ENCODE measurements at places on chromosomes 4 and X.

DNA sequence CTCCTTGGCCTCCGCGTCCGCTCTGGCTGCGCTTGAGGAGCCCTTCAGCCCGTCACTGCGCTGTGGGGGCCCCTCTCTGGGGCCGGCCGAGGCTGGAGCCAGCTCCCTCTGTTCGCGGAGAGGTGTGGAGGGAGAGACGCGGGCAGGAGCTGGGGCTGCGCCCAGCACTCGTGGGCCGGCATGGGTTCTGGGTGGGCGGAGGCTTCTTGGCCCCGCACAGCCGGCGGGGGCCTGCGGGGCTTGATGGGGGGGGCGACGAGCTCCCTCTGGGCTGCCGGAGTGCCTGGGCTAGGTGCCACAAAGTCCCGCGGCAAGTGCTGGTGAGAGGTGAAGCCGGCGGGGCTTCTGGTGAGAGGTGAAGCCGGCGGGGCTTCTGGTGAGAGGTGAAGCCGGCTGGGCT, 61.9 kb downstream of the ANKRD50 start:
- DNase-seq = no peak

GRCh38 chr4:14428125-14428524, 574.2 kb upstream of the CPEB2 start:
- DNase-seq = no peak

GRCh38 chr4:168633064-168633463, 136.2 kb downstream of the PALLD start:
- DNase-seq = no peak

GRCh38 chr4:38132107-38132673, 172.0 kb downstream of the PTTG2 start:
- DNase-seq = peak; percentile 24

GRCh38 chrX:41025926-41026701, 59.1 kb upstream of the USP9X start:
- DNase-seq = no peak

DNA sequence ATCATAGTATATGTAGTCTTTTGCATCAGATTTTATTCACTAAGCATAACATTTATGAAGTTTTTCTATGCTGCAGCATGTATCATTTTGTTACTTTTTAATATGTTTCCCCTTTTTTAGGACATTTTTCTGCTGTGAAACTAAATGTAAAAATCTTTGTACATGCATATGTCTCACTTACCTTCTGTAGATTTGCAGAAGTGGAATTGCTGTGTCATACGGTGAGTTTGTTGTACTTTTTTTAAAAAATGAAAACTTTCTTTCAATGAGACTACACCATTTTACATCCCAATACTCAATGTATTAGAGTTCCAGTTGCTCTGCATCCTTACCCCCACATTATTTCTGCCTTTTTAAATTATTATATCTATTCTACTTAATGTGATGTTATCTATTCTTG, 868.9 kb downstream of the PDHA2 start:
- no peak for DNase-seq

DNA sequence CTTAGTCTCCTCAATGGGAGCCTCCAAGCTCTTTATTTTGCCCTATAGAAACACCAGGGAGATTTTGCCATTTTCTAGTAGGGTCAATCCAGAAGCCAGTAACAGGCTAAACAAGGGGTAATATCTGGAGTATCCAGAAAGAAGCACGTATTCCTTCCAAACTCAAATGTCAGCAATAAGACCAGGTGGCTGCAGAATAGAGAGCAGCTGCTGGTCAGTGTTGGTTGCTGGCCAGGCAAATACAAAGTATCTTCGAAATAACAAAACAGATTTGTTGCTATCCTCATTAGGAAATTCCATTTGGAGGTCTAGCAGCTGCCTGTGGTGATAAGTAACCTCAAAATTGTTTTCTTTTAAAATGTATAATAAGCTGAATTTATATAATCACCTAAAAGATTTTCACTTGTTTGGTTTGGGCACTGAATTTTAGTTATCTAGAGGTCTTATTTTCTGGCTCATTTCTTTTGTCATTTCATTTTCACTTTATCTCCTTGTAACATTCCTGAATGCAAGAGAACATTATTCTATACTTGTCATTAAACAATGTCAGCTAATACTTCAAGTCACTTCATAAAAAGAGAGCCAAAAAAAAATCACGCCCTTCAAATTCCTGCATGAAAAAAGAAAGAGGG, 320.6 kb downstream of the DTHD1 start:
- DNase-seq = no peak

DNA sequence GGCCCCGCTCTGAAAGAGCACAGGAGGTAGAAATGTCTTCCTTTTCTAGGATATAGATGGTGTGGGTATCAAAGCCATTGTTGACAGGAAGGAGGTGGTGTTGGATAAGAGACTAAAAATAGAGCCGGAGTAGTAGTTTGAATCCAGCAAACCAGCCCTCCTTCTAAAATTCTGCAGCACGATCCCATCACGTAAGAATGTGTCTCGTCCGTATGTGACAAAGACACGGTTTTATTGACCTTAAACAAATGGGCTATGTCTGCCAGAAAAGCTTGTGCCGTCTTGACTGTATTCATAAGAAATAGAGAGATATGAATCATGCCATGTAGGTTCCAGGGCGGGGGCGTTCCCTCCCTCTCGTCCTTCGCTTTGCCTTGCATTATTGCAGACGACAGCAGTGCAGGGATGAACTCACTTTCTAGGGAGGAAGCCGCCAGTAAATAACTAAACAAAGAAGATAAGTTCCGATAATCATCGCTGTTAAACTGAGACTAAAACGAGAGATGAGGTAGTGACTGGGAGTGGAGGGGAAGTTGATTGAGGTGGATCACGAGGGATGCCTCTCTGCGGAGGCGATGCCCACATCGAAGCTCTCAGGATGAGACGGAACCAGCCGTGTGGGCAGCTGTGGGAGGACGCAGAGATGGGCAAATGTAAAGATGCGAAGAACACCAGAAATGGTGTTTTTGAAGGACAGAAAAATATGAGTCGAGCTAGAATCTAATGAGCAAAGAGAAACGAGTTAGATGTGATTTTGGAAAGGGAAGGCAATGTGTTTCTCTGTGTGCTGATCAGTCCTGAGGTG, 3.4 kb downstream of the TENM3 start:
- no peak for DNase-seq

DNA sequence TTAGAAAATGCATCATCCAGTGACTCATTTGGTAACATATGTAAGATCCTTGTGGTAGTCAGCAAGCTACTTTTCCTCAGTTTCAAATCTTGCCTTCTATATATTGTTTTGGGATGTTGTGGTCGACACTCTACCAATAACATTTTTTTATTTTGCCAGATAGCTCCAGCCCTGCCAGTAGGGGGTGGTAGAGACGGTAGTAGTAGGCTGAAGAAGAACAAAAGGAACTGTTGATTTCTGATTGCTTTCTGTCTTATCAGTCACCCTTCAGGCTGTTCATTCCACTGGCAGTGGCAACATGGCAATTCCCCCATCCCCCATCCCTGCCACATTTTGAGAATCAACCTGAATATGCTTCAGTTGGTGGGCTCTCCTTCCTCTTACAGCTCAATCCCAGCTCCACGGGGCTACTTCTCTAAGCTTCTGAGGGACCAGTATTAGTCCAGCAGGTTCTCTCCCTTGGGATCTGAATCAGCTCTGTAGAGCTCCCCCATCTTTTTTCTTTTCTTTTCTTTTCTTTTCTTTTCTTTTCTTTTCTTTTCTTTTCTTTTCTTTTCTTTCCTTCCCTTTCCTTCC, 171.5 kb upstream of the VEGFC start:
- DNase-seq = no peak

DNA sequence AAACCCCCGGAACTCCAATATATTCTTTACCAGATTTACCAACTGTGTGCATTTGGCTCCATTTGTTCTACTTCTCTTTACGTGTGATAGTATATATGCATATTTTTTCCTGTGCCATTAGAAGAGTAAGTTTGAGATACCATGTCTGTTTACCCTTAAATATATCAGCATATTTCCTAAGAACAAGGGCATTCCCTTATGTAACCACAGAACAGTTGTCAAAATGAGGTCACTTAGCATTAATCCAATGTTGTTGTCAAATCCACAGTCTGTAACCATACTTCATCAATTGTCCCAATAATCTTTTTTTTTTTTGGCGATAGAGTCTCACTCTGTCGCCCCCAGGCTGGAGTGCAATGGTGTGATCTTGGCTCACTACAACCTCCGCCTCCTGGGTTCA, 55.2 kb downstream of the TBC1D14 start:
- no peak for DNase-seq

DNA sequence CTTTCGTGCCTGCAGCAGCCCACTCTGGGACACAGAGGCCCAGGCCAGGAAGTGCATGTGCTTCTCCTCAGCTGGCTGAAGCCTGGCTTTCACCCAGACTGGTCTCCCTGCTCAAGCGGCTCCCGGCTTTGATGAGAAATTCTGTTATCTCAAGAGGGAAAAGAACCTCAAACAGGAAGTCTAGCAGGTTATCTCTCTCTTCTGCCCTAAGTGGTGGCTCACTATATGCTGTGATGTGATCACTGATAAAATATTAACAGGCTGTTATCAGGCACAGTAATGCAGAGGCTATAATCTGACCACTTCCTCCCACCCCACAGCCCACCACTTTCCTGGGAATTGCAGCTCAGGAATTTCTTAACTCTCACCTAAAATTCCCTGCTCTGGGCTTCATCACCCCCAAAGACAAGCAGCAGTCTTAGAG, 13.3 kb downstream of the CLDN2 start:
- no peak for DNase-seq

DNA sequence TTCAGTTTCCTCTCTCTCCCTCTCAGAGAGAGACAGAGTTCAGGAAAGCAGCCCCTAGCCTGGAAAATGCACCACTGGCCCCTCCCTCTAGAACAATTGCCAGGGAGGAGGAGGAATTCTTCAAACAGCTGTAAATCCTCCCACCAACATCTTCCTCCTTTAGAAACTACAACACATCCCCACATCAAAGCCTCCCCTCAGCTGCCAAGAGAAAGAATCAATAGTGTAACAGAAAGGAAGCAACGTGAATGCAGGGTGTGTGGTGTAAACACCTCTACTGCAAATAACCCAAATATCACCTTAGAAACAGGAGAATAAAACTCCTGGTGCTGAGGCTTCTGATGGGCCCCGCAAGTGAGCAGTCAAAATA, 249.9 kb upstream of the GATB start:
- DNase-seq = no peak

DNA sequence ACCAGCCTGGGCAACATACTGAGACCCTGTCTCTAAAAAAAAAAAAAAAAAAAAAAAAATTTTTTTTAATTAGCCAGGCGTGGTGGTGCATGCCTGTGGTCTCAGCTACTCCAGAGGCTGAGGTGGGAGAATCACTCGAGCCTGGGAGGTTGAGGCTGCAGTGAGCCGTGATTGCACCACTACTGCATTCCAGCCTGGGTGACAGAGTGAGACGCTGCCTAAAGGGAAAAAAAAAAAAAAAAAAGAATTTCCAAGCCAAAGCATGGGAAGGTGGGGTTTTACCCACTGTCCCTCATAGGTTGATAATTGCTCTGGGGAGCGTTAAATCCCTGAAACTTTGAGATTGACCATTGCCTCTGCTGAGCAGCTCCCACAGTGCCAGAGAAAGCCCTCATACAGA, 427.5 kb downstream of the BCOR start:
- DNase-seq = no peak

GRCh38 chrX:150155436-150156035, 207.6 kb upstream of the MAMLD1 start:
- DNase-seq = no peak

DNA sequence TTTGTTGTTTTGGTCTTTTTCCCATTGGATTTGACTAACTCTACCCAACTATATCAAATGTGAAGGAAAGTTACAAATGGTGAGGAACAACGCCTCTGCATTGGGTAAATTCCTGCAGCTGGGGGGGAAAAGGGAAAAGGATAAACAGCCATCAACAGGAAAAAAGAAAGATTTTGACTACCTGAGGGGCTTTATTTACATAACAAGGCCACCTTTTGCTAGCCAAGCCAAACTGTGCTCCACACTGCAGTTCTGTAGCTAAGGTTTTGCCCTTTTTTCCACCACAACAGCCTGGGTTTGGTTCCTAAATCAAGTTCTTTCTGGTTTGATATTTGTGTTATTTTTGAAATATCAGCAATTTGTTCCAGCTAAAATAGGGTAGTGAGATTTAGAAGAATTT, 40.8 kb downstream of the RHOXF2B start:
- no peak for DNase-seq

GRCh38 chr4:112302320-112303274, 5.4 kb downstream of the ALPK1 start:
- no peak for DNase-seq

DNA sequence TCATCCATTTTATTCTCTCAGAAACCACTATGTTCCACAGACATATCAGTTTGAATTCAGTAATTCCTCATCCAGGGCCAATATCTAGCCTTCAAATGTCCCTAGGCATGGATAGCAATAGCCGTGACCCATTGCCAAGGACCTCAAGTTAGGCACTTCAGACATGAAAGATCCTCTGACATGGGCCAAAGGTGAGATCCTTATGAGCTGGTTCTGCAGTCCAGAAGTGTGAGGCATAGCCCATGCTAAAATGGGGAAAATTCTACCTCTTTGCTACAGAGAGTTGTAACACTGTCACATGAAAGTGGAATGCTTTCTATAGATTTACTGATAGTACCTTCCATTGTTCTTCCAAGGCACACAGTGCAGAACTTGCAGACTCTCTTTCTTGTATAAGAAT, 349.7 kb upstream of the GALNT7 start:
- DNase-seq = no peak

DNA sequence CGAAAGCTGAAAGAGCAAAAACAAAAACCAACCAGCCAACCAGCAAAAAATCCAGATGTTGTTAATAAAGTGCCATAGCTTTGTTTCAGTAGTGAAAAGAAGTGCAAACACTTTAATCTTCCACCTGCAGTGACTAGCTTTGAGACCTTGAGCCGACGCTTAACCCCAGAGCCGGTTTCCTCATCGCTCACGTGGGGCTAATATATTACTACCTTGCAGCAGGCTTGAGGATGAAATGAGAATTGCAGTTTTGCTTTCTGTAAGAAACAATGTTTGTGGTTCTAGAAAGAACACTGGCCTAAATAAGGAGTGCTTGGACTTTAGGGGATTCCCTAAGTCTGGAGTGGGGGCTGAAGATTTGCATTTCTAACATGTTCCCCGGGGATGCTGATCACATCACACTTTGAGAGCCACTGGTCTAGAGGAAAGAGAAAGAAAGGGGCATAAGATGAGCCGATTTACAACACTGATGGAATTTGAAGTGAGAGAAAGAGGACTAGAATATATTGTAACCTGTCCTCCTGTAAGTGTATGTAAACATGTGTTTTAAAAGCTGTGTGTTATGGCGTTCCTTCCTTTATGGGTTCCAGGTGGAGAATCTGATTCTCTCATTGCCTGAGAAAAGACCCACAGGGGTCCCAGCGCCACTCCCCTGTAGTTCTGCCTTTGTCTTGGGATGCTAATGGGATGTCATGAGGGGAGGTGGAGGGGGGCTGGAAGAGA, 1.4 kb downstream of the FGF2 start:
- DNase-seq = no peak

GRCh38 chr4:157558016-157558415, 337.5 kb downstream of the GRIA2 start:
- DNase-seq = no peak

Measured in stimulated activated CD8-positive, alpha-beta memory T cell treated with anti-CD3 and anti-CD28 coated beads, Interleukin-15, amount 100 ng/mL, for 1 hour (primary cell).